ENCODE measurements at places on chromosomes 7 and 10. TPM values are rescaled to one million over a fixed set of nuclear protein-coding genes. Genes with fewer than 3 reads are reported as not detected.

GRCh38 chr10:61184429-61184828 lies 240.4 kb upstream of the RHOBTB1 start:
- no peaks in the 10 kb centered on the region for H3K4me1 ChIP-seq
- H3K36me3 ChIP-seq = no peaks in the 10 kb centered on the region
- H3K4me3 ChIP-seq = no peak overlapping the region
- no peaks in the 10 kb centered on the region for H3K27me3 ChIP-seq

- no peak overlapping the region for H3K4me3 ChIP-seq
- H3K36me3 ChIP-seq = peaks cover 7% of the 10 kb centered on the region
- H3K27me3 ChIP-seq = peaks cover 2% of the 10 kb centered on the region
- no peak for DNase-seq
- peaks cover 15% of the 10 kb centered on the region for H3K4me1 ChIP-seq
These were observed 121.2 kb downstream of the FAM107B start for GRCh38 chr10:14653271-14654161.

DNA sequence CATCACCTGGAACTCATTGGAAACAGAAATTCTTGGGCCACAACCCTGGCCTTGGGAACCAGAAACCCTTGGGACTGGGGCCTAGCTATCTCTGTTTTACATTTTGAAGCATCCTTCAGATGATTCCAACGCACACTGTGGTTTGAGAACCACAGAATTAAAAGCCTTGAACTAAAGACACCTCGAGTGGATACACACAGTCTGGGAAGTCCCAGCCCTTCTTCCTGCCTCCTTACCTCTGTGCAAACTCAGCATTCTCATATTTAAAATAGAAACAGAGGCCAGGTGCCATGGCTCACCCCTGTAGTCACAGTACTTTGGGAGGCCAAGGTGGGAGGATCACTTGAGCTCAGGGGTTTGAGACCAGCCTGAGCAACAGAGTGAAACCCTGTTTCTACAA lies 12.9 kb downstream of the NPFFR1 start:
- peaks cover 1% of the 10 kb centered on the region for H3K27me3 ChIP-seq
- H3K27ac ChIP-seq = no peak overlapping the region
- H3K4me1 ChIP-seq = no peaks in the 10 kb centered on the region
- peaks cover 8% of the 10 kb centered on the region for H3K36me3 ChIP-seq

GRCh38 chr7:73442903-73443500 lies 9.4 kb downstream of the FZD9 start:
- DNase-seq = no peak
- no peak overlapping the region for H3K27ac ChIP-seq
- no peaks in the 10 kb centered on the region for H3K4me1 ChIP-seq
- no peak overlapping the region for H3K4me3 ChIP-seq
- peaks cover 3% of the 10 kb centered on the region for H3K27me3 ChIP-seq
- peaks cover 5% of the 10 kb centered on the region for H3K36me3 ChIP-seq

GRCh38 chr10:7856678-7857077 lies 38.4 kb downstream of the TAF3 start:
- peaks cover 3% of the 10 kb centered on the region for H3K36me3 ChIP-seq
- no peaks in the 10 kb centered on the region for H3K27me3 ChIP-seq
- H3K27ac ChIP-seq = no peak overlapping the region
- H3K4me1 ChIP-seq = no peaks in the 10 kb centered on the region

DNA sequence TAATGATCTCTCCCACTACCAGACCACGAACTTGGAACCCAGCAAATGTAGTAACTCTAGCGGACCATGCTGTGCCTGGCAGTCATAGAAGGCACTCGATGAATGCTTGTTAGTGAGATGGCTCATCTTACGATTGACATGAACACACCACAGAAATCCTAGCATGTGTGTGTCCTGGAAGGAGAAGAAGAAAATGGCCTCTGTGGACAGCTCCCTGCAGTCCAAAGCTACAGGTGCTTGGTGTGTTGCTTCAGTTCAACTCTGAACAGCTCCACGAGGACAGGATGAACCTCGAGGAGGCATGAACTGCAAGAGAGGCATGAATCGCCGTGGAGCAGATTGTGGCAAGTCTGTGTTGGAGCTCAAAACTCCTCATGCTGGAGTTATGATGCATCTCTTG lies 93.5 kb downstream of the KLF6 start:
- no peak for DNase-seq
- no peak overlapping the region for H3K27ac ChIP-seq
- no peaks in the 10 kb centered on the region for H3K4me1 ChIP-seq
- H3K36me3 ChIP-seq = no peaks in the 10 kb centered on the region

Gene ATP6V0A4
- total RNA-seq = not detected

Gene CPEB3
- 8.0 TPM for total RNA-seq

Gene CYP2C19
- total RNA-seq = not detected

Gene IGFBP3
- total RNA-seq = 0.17 TPM

Gene LRMDA
- total RNA-seq = 2.1 TPM

Gene SPDYE5
- not detected for total RNA-seq
